ENCODE measurements at places on chromosomes 11 and 22.

DNA sequence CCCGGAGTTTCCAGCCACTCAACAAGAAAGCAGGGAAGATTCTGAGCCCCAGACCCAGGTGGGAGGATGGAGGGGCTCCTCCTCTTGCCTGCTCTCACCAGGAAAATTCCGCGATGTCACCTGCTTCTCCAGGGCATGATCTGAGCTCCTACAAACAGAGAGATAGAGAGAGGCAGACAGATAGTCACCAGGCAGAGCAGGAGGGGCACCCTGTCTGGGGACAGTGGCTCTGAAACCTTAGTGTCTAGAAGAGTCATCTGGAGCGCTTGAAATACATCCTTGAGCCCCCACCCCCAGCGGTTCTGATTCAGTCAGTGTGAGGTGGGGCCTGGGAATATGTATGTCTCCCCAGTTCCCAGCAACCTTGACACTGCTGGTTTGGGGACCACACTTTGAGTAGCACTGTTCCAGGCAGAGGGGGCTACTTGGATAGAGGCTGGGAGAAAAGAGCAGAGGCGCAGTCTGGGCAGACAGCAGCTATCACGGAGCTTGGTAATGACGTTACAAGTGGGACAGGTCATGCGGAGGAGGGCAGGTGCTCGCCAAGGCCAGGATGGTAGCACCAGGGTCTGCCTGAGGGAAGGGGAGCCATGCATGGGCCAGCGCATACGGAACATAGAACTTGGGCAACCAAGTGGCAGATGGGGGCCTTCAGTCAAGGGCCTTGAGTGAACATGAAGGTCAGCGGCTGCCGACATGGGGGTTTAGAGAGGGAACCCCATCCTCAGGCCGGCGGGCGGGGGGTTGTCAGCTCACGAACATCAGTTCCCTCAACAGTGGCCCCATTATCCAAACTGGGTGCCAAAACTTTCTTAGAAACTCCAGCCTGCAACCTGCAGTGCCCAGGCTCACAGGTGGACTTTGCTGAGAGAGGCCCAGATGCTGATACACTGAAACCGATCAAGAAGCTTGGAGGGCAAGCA, 60.9 kb upstream of the MYEOV start:
- DNase-seq = no peak

- DNase-seq = no peak
These were observed 1.7 kb downstream of the PTDSS2 start for GRCh38 chr11:451738-452137.

- no peak for DNase-seq
These were observed 59.6 kb upstream of the INCENP start for GRCh38 chr11:62064221-62064620.

DNA sequence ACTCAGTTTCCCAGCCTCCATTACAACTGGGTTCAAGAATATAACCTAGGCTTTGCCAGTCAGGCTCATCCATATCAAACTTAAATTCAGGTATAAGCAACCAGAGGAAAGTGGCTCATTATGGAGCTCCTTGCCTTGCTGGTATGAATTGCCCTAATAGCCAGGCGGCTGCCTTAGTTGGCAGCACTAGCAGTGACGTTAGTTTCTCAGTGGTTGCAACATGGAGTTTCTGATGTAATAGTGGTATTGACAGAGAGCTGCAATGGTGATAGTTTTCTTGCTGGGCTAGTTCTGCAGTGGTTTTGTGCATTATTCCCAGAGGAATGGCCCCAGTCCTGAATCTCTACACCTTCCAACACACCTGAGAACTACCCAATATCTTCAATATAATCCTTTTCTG, 3.8 kb upstream of the TMEM123 start:
- no peak for DNase-seq

DNA sequence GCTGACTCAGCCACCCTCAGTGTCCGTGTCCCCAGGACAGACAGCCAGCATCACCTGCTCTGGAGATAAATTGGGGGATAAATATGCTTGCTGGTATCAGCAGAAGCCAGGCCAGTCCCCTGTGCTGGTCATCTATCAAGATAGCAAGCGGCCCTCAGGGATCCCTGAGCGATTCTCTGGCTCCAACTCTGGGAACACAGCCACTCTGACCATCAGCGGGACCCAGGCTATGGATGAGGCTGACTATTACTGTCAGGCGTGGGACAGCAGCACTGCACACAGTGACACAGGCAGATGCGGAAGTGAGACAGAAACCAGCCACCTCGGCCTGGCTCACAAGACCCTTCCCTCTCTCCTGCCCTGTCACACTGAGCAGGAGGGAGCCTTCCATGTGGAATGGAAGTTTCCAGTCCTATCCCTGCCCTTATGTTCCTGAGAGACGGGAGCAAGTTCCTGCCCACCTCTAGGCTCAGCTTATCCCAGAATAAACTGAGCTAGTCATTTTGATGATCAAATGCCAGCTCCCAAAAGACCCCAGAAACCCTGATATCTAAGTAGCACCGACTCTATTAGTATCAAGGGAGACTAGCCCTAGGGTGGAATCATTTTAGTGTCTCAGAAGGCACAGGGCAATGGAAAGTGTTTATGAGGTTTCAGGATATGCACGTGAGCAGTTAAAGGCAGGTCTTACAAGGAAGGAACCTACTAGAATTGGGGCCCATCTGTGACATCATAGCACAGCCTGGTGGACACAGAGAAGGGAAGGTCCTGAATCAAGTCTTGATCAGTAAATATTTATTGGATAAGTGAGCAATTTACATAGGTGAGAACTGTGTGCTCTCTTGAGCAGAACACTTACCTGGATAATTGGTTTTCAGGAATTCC, 6.3 kb upstream of the IGLL5 start:
- DNase-seq = no peak

GRCh38 chr11:75760710-75761493, 7.7 kb upstream of the DGAT2 start:
- DNase-seq = no peak

- no peak for DNase-seq
These were observed 104.8 kb downstream of the PAX6 start for GRCh38 chr11:31706357-31706756.

DNA sequence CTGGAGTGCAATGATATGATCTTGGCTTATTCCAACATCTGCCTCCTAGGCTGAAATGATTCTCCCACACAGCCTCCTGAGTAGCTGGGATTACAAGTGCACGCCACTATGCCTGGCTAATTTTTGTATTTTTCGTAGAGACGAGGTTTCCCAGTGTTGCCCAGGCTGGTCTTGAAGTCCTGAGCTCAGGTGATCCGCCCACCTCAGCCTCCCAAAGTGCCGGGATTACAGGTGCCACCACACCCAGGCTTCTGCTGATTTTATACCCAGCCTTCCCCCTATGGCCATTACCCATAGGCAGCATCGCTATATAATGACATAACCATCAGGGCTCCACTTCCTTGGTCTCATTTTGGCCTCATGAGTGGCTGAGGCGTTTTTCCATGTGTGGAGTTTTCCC, 60.6 kb upstream of the RAB1B start:
- no peak for DNase-seq

- no peak for DNase-seq
These were observed 40.2 kb downstream of the LRP5 start for GRCh38 chr11:68352591-68352990.
